ENCODE measurements at places on chromosomes 1 and 21.

- DNase-seq, result no peak
These were observed 70.0 kb downstream of the AGPAT3 start for GRCh38 chr21:43934716-43935705.

DNA sequence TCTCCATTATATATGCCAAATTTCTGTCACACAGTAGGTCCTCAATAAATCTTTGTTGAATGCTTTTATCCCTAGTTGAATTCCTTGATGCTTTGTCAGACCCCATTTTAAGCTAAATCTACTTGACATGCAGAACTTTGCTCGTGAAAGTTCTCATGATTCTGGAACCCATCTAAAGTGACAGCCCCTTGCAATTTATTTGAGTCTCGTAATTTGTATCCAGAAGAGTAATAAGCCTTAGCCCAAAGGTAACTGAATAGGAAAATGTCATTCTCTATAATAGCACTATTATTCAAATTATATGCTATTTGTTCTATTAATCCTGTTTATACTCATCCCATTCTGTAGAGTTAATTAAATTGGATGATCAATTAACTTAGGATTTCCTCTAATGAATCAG lies 466.6 kb upstream of the OLFM3 start:
- DNase-seq, result no peak

DNA sequence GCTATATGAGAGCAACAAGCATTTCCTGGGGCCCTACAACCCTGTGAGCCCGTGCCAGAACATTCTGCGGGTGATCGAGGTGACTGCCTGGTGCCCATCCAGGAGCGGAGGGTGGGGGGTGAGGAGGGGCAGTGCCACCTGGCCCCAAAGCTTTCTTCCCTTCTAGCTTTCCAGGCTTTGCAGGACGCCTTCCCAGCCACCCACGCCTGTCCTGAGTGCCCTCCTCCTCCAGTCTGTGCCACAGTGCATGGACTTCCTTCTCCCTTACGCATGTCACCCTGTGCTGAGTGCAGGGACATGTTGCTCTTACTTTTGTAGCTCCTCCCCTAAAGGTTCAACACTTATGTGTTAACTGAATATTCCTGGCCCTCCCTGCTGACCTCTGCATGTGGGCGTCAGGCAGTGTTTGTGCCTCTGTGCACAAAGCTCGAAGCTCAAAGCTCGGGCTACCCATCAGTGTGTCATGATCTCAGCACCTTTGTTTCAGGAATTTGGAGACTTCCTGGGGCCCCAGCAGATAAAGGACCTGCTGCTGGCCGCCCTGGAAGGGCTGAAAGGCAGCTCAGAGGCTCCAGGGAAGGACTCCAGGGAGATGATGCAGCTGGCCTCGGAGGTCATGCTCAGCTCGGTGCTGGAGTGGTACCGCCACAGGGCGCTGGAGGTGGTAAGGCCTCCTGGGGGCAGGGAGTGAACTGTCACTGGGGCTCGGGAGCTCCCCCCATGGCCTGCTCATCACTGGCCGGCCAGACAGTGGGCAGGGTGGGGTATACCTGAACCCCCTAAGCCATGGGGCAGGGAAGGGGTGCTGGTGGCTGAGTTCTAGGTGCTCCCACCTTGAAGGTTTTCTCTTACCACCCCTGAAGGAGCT lies 36.7 kb upstream of the TTC4 start:
- no peak for DNase-seq

DNA sequence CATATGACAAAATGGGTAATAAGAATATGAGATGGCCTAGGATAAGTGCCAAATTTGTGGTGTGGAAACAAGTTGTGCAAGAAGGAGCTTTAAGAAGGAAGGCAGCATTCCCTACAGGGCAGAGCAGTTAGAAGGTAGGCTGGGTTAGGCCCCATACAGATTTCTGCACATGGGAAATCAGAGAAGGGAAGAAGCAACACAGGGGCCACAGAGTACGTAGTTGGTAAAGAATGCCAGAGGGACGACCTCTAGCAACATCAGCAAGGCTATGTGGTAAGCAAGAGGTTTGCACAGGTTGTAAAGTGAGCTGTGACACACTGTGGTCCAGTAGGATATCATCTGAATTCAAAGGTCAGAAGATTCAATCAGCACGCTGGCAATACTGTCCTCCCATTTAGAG lies 765.6 kb upstream of the B3GALT2 start:
- no peak for DNase-seq

DNA sequence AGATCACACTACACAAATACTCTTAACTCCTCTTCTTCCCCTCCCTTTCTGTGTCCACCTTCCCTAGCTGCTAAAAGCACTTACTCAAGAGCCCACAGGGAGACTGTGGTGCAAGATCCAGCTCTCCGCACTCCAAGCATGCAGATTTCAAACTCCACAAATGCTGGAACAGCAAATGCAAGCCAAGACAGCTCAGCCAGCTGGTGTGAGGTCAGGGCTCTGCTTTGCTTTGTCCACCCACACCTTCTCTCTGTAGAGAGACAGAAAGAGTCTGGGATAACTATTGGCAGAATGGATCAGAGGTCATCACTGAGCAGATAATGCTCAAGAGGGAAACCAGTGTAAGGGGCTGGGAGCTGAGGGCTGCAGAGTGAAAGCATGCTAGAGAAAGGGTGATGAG lies 45.2 kb upstream of the DPT start:
- peak; percentile 13 for DNase-seq

DNA sequence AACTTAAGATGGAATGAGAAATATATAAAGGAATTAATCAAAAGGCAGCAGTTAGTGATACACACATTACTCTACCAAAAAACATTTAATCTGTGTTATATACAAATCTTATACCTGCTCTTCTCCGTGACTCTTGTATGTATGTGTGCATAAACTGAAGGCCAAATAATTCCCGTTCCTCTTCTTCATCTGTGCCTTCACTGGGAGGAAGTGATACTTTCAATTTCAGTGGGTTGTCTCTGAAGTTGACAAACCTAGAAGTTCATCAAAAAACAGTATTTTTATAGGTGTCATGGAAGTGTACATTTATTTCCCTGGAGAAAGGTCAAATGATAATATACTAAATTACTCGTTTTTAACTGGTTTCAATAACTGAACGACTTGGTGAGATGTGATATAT lies 19.3 kb downstream of the TRMT13 start:
- DNase-seq, result no peak

- no peak for DNase-seq
These were observed 16.0 kb upstream of the TDRD10 start for GRCh38 chr1:154485910-154486496.

- DNase-seq, result no peak
These were observed 204.2 kb downstream of the HMCN1 start for GRCh38 chr1:185938396-185938795.

Data from mesenchymal stem cell (in vitro differentiated cells and primary cell).